ENCODE measurements at places on chromosomes 1 and 21.

DNA sequence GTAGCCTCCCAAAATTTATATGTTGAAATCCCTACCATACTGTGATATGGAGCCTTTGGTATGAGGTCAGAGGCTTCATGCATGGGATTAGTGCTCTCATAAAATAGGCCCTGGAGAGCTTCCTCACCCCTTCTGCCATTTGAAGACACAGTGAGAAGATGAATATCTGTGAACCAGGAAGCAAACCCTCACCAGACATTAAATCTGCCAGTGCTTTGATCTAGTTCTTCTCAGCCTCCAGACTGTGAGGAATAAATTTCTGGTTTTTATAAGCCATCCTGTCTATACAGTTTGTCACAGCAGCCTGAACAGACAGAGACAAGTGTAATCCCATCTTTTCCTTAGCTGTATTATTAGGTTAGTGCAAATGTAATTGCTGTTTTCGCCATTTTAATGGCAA lies 88.4 kb downstream of the OLFML2B start:
- no peak for DNase-seq

DNA sequence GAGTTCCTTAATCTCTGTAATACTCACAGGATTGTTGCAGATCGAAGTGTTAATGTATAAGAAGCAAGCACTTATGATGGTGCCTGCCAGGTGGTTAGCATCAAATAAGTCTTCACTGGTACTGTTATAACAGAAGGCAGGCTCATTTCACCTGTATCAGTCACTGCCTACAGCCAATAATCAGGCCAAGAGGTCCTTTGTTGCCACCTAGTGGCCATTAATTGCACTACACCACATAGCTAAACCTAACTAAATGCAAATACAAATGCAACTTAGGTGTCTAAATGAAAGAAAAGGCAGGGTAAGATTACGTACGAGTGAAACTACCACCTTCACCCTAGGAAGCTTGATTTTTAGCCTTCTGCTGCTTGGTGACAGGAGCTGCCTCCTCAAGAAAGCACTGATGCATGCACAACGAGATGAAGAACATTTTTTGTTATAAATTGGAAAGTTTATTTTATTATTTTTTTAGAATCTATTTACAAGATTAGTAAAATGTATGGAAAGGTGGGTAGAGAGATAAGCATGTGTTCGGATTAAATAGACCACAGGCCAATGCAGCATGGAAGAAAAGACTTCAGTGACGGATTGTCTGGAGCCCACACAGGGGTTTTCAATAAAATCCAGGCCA lies 334.8 kb upstream of the CAMK1G start:
- DNase-seq, result peak; percentile 61

DNA sequence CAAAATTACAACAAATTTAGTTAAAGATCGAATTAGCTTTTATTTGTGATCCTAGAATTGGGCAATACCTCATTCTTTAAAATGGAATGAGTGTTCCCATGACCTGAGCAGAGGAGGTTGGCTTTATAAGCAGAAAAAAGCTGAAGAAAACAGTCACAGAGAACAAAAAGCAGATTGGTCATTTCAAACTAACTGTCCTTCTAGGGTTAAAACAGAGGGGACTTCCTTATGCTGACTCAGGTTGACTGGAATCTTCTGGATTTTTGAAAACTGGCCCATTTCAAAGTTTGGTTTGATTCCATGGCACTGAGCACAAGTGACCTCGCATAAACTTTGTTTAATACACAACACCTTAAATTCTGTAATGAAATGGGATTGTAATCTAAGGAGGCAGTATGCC lies 17.6 kb downstream of the NFASC start:
- peak; percentile 28 for DNase-seq

DNA sequence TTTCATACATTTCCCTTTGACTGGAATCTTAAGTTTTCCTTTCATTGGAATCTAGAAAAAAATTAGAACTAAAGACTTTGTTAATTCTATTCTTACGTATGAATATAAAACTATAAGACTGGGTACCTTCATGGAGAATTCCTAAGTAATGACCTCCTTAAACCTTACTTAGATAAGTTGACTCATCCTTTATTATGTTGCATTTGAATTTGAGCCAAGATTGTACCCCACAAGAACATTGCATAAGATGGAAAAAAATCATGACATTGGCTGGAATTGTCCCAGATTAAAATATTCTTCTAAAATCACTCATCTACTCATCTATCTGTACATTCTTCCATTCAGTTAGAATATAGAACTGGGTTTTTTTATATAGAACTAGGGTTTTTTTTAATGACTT lies 137.4 kb downstream of the C1orf21 start:
- peak; percentile 50 for DNase-seq

GRCh38 chr1:196308176-196308575 lies 300.1 kb downstream of the KCNT2 start:
- DNase-seq, result no peak

- DNase-seq, result no peak
These were observed 19.3 kb downstream of the INSRR start for GRCh38 chr1:156839426-156840109.

- DNase-seq, result peak; percentile 52
These were observed 623 bp downstream of the PTPRF start for GRCh38 chr1:43531107-43531905.

DNA sequence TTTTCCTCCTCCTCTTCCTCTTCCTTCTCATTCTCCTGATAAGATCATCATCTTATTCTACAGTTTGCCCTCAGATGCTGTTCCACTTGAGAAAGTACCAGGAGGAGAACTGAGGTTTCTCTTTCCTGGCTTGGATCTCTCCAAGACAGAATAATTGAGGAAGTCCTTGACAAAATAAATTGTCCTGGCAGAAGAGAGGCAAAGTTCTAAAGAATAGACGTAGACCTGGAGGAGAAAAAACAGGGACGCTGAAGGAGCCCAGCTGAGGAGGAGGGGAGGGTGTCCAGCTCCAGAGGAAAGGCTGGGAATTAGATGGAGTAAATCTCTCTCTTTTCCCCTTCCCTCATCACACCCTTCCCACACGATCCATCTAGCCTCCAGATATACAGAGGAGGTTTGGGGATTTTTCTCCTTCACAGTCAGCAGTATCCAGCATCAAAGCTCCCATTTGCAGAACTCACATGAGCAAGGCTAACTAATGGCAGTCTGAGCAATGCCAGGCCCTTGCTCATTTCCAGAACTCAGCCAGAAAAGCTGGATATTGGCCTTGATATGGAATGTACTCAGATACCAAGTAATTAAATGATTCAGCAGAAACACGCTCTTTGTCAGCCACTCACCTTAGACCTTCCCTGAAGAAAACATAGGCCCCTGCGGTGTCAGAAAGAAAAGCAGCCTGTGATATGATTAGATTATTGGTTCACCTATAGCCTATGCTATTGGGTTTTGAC lies 5.1 kb upstream of the GNG12 start:
- peak; percentile 39 for DNase-seq
